T-helper 17 cell (primary cell): ENCODE measurements at places on chromosomes 3 and 15.

DNA sequence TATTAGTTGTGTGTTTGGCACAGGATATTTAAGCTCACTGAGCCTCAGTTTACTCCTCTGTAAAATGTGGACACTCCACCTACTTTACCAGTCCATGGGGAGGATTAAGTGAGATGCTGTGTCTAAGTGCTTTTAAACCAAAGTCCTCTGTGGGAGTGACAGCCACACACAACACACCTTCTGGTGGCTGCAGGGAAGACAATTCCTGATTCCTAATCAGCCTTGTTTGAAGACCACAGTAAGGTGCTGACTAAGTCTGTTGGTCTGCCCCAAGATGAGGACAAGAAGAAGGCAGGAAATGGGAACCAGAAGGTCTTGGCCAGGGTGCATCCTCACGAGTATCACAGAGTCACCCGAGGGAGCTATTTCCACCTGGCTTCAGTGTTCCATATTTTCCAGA, 52.3 kb downstream of the EPHB1 start:
- no peak for DNase-seq

DNA sequence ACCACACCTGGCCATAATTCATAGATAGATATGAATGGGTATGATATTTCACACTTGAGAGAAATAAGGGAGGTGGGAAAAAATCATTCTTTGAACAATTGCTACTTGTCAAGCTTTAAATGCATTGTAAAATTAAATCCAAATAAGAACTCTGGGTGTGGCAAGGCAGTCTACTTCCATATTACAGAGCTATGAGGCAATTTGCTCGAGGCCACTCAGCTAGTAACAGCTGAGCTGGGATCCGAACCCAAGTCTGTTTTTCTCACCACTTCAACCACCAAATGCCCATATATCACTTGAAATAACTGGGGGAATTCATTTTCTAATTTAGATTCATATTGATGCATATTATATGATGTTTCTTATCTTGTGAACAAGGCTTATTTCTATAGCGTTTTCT, 482.2 kb upstream of the ADAMTS9 start:
- no peak for DNase-seq

DNA sequence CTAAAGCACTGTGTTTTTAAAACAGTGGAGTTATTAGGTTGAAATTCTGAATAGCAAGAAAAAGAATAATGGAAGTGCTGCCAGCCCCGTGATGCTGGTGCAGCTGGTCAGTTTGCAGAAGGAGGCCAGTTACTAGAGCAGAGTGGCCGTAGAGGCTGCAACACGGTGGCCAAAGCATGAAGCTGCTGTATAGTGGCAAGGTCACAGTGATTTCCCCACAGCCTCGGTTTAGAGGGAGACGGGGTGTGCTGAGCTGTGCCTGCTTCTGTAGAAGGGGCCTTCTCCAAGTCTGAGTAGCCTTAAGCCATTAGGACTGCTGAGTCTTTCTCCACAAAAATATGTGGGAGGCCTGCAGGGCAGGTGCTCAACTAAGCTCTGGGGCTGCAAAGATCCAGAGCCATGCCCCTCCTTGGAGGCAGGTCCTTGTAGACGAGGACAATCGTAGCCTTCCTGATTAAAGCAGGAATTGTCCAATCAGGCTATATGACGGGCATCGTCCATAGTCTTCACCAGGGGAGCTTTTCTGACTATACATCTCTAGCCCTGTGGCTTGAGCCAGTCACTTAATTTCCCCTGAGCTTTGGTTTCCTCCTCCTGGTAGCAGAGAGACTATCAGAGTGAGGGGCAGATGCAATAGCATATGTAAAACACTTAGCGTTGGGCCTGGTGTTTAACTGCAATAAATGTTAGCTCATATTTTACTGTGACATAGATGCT, 151.6 kb downstream of the PGPEP1L start:
- no peak for DNase-seq

- peak; percentile 12 for DNase-seq
Observed at GRCh38 chr3:40309925-40310695, 603 bp downstream of the EIF1B start.

GRCh38 chr15:73744293-73744692, 8.9 kb downstream of the INSYN1 start:
- DNase-seq: no peak

GRCh38 chr3:86969500-86970189, 21.3 kb downstream of the VGLL3 start:
- no peak for DNase-seq
